Activated CD4-positive, alpha-beta T cell treated with anti-CD3 and anti-CD28 coated beads, Interleukin-2, amount 10 ng/mL, durations not matched to agents 24 days and 14 days (primary cell): ENCODE measurements at places on chromosomes 1 and 21. TPM values are rescaled to one million over a fixed set of nuclear protein-coding genes. Genes with fewer than 3 reads are reported as not detected.

The TFF2 gene
- not detected in 2 replicates for total RNA-seq

The C1orf167 gene
- total RNA-seq, result not detected in 2 replicates

The RIPPLY3 gene
- total RNA-seq, result 0.26 TPM in 1 of 2 replicates, not detected in the other

The YARS1 gene
- total RNA-seq, result 206 and 214 TPM in 2 replicates

The PROX1 gene
- total RNA-seq, result not detected in 2 replicates

The TMPRSS15 gene
- total RNA-seq, result not detected in 2 replicates

The BEND5 gene
- 11.4 and 11.5 TPM in 2 replicates for total RNA-seq

The PRKAB2 gene
- 6.1 and 7.4 TPM in 2 replicates for total RNA-seq

The MTF1 gene
- total RNA-seq, result 31.2 and 31.6 TPM in 2 replicates

The C1orf94 gene
- not detected in 2 replicates for total RNA-seq

The CR1L gene
- not detected in 2 replicates for total RNA-seq

The CFAP141 gene
- total RNA-seq, result not detected in 2 replicates

The LRRC38 gene
- not detected in 2 replicates for total RNA-seq

The CDC42BPA gene
- total RNA-seq, result 1.2 TPM in 2 replicates

The F13B gene
- not detected in 2 replicates for total RNA-seq

The SYT14 gene
- total RNA-seq, result not detected in 2 replicates

The LAMC1 gene
- total RNA-seq, result 0.30 and 0.33 TPM in 2 replicates

The PDC gene
- total RNA-seq, result not detected in 2 replicates

The CADM3 gene
- not detected in 2 replicates for total RNA-seq

The CACNA1S gene
- not detected in 2 replicates for total RNA-seq

The FAM72D gene
- total RNA-seq, result 7.5 and 8.0 TPM in 2 replicates
